Activated CD4-positive, alpha-beta T cell treated with anti-CD3 and anti-CD28 coated beads, Interleukin-2, amount 10 ng/mL, durations not matched to agents 7 days and 5 days (primary cell): ENCODE measurements at places on chromosomes 1 and 21.

DNA sequence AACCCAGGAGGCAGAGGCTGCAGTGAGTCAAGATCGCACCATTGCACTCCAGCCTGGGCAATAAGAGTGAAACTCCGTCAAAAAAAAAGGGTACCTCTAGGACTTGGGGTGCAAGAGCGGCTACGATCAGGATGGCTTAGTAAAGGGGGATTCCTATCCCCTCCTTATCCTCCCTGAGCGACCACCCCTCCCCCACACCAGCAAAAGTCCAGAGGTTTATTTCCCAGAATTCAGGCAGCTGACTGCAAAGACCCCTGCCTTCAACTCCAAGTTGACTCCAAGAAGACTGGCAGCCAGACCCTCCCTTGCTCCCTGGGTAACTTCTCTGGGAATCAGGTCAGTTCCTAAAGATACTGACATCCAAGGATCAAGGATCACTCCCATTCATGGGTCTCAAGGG, 12.4 kb upstream of the PRDM16 start:
- no peak overlapping the region for H3K4me3 ChIP-seq
- DNase-seq: no peak
- H3K4me1 ChIP-seq: no peaks in the 10 kb centered on the region
- H3K36me3 ChIP-seq: no peaks in the 10 kb centered on the region
- no peaks in the 10 kb centered on the region for H3K27me3 ChIP-seq

DNA sequence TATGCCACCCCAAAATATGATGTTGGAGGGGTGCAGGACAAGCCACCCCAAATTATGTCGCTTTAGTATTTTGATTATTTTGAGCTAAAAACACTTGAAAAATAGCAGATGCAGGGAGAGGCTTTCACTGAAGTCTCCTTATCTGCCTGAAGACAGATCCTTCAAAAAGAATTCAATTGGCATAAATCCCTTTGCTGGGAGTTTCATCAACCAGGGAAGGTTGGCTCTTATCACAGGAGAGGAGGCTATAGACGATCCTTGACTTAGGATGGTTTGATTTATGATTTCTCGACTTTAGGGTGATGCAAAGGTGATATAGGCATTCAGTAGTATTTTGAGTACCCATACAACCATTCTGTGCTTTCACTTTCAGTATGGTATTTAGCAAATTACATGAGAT, 97.8 kb upstream of the CAMK1G start:
- peaks cover 4% of the 10 kb centered on the region for H3K4me1 ChIP-seq
- H3K4me3 ChIP-seq: no peak overlapping the region
- H3K36me3 ChIP-seq: no peaks in the 10 kb centered on the region
- DNase-seq: no peak

DNA sequence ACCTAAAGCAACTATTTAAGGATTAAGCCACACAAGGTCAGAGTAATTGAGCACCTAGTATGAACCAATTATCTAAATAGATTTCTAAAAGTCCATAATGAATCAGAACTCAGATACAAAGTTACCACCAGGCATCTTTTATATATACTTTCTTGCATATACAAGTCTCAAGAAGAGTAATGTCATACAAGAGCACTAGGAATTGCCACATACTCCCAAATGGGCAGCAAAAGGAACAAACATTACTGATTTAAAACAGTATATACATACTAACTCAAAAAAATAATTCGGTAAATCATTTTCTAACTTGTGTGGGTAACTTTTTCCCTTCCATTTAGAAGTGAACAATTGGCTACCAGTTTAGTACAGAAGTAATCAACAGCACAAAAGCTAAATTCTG, 22.1 kb downstream of the SERBP1 start:
- H3K27me3 ChIP-seq: no peaks in the 10 kb centered on the region
- H3K36me3 ChIP-seq: peaks cover 41% of the 10 kb centered on the region
- peaks cover 13% of the 10 kb centered on the region for H3K4me1 ChIP-seq
- DNase-seq: no peak
- peak overlapping the region; percentile 31 for H3K27ac ChIP-seq

- no peak overlapping the region for H3K4me3 ChIP-seq
- no peaks in the 10 kb centered on the region for H3K36me3 ChIP-seq
- no peak overlapping the region for H3K27ac ChIP-seq
- no peak for DNase-seq
Observed at GRCh38 chr1:44592208-44593145, 81.8 kb downstream of the TMEM53 start.

DNA sequence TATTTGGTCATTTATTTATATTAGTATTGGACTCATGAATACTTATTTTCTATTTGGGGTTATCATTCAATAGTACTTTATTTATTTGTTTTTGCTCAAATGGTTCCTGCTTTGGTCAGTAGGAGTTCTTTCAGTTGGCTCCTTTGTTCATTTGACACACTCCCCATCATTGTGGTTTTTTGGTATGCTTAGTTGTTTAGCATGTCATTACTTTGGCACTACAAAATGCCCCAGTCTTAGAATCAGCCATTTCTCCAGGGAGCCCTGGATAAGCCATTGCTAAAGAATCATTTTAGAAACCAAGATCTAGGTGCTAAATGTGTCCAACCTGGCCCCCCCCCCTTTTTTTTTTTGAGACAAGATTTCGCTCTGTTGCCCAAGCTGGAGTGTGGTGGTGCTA, 61.7 kb upstream of the MRPS6 start:
- DNase-seq: no peak
- peaks cover 51% of the 10 kb centered on the region for H3K36me3 ChIP-seq
- H3K4me3 ChIP-seq: no peak overlapping the region
- peaks cover 13% of the 10 kb centered on the region for H3K4me1 ChIP-seq
- no peaks in the 10 kb centered on the region for H3K27me3 ChIP-seq

DNA sequence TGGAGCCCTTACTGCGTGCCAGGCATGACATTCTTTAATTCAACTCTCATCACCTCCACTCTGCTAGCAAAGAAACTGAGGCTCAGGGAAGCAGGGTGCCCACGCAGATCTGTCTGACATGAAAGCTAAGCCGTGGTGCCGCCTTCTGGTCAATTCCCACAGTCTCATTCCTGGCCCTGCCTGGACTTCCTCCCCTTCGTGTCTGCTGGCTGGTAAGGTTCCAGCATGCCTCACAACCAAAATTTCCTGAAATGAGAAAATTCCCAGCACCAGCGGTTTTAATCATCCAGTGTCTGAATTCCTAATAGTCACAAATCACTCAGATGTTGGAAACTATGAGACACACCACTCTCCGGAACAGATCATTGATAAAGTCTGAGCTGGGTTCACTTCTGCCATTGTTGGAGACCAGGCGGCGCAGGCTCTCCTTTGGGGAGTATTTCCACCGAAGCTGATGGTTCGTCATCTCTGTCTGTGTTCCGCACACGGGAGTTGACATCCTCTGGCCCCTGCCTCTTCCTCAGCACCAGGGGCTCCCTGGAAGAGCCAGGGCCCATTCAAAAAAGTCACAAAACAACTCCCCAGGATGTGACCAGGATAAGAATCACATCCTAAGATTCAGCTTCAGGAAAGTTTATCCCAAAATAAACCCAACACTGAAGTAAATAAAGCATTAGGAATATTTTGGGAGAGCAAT, 167.7 kb downstream of the PLPP3 start:
- no peak overlapping the region for H3K4me3 ChIP-seq
- no peak for DNase-seq
- H3K27me3 ChIP-seq: peaks cover 2% of the 10 kb centered on the region
